ENCODE measurements at places on chromosomes 3 and 15. TPM values are rescaled to one million over a fixed set of nuclear protein-coding genes. Genes with fewer than 3 reads are reported as not detected.

DNA sequence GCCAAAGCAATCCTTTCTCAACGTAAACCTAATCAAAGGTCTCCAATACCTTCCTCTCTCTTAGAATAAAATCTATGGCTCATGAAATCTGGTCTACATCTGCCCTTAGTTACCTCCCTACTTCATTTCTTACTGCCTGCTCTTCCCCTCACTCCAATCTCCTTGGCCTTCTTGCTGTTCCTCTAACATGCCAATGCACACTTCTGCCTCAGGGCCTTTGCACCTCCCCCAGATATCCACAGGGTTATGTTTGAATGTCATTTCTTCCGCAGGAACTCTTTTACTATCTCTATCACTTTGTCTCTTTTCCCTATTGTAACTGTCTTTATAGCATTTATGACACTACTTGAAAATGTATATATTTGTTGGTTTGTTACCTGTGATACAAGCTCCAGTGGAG, 44.3 kb upstream of the PYGO1 start:
- no peaks in the 10 kb centered on the region for H3K4me1 ChIP-seq
- no peak for DNase-seq
- H3K27ac ChIP-seq: no peak overlapping the region
- no peaks in the 10 kb centered on the region for H3K36me3 ChIP-seq
- H3K4me3 ChIP-seq: no peak overlapping the region
- H3K27me3 ChIP-seq: peaks cover 4% of the 10 kb centered on the region

DNA sequence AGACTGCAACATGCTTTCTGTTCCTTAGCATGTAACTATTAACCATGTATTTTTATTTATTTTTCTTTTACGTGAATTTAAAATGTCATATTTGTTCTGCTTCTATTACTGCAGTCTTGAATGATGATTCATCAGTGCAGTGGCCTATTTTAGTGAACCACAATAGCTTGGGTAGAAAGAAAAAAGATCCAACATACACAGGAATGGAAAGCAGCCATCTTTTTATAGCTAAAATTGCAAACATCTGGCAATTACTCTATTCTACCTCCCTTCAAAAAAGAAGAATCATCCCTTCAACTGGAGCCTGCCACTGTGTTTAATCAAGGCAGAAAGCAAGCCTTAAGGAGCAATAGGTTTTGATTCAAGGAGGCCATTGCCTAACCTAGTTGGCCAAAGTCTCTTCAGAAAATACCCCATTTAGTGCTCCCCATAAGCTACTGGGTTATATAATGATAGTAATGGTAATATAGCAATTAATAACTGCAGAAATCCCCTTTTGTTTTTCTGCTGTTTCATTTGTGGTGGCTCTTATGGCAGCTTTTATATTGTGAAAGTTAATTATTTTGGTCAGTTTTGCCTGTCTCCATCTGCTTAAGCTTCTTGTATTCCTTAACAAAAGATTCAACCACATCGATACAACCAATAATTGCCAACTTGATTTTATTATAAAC, 267.3 kb downstream of the LPP start:
- H3K36me3 ChIP-seq: peaks cover 22% of the 10 kb centered on the region
- H3K4me1 ChIP-seq: peaks cover 32% of the 10 kb centered on the region
- H3K27me3 ChIP-seq: no peaks in the 10 kb centered on the region
- no peak for DNase-seq
- no peak overlapping the region for H3K4me3 ChIP-seq

DNA sequence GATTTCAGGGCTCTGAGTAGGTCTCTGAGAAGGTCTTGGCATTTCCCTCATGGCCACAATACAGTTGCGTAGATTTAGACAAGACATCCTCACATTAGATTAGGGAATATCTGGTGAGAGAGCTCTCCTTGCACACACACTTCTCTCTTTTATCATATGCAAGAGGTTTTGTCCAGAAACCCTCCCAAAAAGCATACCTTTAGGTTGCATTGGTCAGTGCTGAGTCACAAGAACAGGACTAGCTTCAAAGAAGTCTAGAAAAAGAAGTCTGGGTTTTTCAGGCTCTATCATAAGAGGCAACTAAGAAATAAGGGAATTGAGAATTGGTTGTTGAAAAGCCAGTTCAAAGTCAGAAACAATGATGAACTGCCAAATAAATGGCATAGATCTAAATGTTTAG, 40.1 kb upstream of the MITF start:
- DNase-seq: no peak
- H3K4me1 ChIP-seq: no peaks in the 10 kb centered on the region
- no peak overlapping the region for H3K27ac ChIP-seq
- H3K36me3 ChIP-seq: no peaks in the 10 kb centered on the region
- H3K4me3 ChIP-seq: no peak overlapping the region
- H3K27me3 ChIP-seq: no peaks in the 10 kb centered on the region

GRCh38 chr15:30905821-30906220, 2.1 kb downstream of the FAN1 start:
- peaks cover 34% of the 10 kb centered on the region for H3K36me3 ChIP-seq
- H3K4me3 ChIP-seq: peak overlapping the region; percentile 22
- no peaks in the 10 kb centered on the region for H3K27me3 ChIP-seq
- DNase-seq: no peak
- peaks cover 32% of the 10 kb centered on the region for H3K4me1 ChIP-seq

- H3K27ac ChIP-seq: no peak overlapping the region
- H3K27me3 ChIP-seq: no peaks in the 10 kb centered on the region
- no peak for DNase-seq
- H3K4me3 ChIP-seq: no peak overlapping the region
Measured at GRCh38 chr3:96970211-96970610, 155.8 kb downstream of the EPHA6 start.

DNA sequence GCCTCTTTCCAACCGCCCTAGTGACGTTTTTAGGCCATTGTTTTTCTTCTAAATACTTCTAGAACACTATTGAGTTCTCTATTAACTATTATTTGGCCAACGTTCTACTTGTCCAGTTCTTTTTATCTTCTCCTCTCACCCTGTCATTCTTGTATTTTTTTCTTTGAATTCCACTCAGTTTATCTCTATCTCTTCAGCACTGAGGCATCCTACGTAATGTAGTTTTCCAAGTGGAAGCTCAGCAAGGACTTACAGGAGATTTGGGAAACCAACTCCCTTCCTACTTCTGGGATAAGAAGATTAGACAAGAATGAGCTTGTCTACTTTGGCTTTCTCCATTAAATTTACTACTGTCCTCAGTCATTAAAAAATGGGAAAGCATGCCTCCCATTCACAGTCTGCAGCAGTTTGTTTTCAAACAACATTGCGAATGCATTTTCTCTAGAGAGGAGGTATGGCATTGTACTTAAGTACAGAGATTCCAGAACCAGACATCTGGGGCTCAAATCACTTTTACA, 21.3 kb upstream of the NR2F2 start:
- no peak overlapping the region for H3K27ac ChIP-seq
- no peaks in the 10 kb centered on the region for H3K4me1 ChIP-seq
- no peak overlapping the region for H3K4me3 ChIP-seq
- no peaks in the 10 kb centered on the region for H3K27me3 ChIP-seq
- DNase-seq: no peak
- H3K36me3 ChIP-seq: no peaks in the 10 kb centered on the region

- no peak overlapping the region for H3K27ac ChIP-seq
- peaks cover 13% of the 10 kb centered on the region for H3K27me3 ChIP-seq
- no peaks in the 10 kb centered on the region for H3K4me1 ChIP-seq
- DNase-seq: no peak
- no peak overlapping the region for H3K4me3 ChIP-seq
Measured at GRCh38 chr15:28459279-28459678, 73.5 kb downstream of the GOLGA8G start.

DNA sequence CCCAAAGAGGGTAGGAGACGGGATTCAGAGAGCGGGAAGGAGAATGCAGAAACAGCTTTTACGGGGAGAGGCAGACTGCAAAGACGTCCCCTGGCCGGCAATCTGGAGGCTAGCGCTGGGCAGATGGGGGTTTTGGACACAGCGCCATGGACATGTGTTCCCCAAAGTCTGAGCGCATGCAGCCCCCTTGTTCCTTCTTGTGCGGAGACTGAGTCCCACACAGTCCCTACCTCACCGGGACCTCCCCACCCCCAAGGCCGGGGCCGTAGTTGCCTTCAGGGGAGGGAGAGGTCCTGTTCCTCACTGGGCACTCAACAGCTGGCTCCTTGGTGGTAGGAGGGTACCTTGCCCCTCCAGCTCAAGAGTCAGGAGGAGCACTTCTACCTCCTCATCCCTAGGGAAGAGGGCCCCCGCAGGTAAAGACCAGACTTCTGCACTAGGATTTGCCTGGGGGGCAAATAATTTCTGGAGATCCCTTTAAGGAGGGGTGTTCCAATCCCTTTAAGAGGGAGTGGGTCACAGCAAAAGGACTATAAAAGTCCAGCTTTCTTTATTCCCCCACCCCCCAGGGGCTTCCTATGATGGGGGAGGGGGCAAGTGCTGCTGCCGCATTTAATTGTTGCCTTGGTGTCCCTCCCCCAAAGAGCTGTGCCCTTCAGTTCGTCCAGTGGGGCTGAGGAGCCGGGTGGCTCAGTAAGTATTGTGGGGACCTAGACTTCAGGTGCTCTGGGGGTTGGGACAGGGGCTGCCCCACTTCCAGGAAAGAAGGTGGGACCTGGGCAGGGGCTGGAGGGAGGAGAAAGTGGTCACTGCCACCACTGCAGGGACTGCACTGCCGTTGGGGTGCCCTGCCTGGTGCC, 3.6 kb upstream of the BAHD1 start:
- peak overlapping the region; percentile 56 for H3K4me3 ChIP-seq
- H3K36me3 ChIP-seq: no peaks in the 10 kb centered on the region
- no peak overlapping the region for H3K27ac ChIP-seq

- H3K4me3 ChIP-seq: no peak overlapping the region
- no peak overlapping the region for H3K27ac ChIP-seq
- H3K27me3 ChIP-seq: peaks cover 37% of the 10 kb centered on the region
- no peaks in the 10 kb centered on the region for H3K4me1 ChIP-seq
Measured at GRCh38 chr3:62873451-62873760, 1.8 kb downstream of the CADPS start.

DNA sequence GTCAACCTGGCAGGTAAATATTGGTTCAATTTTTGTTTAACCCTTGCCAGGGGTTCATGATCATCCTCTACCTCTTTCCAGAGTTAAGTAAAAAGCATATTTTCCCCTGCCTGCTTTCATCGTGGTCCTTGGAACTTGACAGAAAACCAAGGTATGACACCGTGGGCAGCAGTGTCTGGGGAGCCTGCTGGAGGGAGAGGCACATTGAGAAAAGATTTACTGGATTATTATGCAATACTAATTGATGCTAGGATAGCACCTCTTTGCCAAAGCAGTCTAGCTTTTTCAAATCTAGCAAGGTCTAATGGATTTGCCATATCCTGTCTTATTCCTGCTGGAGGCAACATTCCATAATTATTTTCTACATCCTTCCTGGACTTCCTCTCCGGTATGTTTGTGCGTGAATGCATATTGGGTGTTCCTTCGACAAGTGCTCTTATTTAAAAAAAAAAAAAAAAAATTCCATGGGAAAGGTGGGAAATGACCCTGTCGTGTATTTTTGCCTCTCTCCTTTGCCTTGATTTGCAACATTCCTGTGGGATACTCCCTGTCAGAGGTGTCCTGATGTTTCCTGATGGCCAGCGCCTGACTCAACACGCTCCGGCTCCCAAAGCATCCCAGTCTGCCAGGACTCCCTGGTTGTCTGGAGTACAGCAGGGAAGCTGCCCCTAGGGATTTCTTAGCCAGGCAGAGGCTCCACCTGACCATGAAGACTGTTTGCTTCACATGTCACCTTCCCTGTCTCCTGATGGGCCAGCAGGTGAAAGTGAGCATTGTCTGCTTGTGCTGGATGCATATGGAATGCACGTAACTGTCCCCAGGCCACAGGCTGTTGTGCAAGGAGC, 6.3 kb downstream of the BHLHE40 start:
- DNase-seq: no peak
- no peaks in the 10 kb centered on the region for H3K27me3 ChIP-seq
- H3K4me3 ChIP-seq: peak overlapping the region; percentile 90
- H3K36me3 ChIP-seq: peaks cover 53% of the 10 kb centered on the region
- H3K27ac ChIP-seq: peak overlapping the region; percentile 84
- peaks cover 61% of the 10 kb centered on the region for H3K4me1 ChIP-seq

DNA sequence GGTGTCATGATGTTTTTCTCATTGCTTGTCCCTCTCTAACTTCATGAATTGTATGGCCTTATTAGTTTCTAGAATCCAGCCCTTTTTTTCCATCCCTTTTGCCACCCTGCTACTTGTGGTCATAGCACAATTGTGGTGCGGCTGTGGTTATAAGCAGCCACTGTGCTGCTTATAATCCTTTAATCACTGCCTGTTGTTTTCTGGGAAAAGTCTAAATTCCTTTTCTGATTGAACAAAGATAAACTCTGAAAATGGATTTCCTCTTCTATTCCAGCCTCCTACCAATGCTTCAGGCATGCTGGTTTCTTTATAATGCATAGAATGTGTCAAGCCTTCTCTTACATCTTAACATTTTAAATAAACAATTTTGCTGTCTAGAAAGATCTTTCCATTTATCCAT, 319.5 kb downstream of the C3orf38 start:
- no peak overlapping the region for H3K27ac ChIP-seq
- H3K27me3 ChIP-seq: no peaks in the 10 kb centered on the region
- no peaks in the 10 kb centered on the region for H3K36me3 ChIP-seq
- H3K4me3 ChIP-seq: no peak overlapping the region
- DNase-seq: no peak
- H3K4me1 ChIP-seq: no peaks in the 10 kb centered on the region

DNA sequence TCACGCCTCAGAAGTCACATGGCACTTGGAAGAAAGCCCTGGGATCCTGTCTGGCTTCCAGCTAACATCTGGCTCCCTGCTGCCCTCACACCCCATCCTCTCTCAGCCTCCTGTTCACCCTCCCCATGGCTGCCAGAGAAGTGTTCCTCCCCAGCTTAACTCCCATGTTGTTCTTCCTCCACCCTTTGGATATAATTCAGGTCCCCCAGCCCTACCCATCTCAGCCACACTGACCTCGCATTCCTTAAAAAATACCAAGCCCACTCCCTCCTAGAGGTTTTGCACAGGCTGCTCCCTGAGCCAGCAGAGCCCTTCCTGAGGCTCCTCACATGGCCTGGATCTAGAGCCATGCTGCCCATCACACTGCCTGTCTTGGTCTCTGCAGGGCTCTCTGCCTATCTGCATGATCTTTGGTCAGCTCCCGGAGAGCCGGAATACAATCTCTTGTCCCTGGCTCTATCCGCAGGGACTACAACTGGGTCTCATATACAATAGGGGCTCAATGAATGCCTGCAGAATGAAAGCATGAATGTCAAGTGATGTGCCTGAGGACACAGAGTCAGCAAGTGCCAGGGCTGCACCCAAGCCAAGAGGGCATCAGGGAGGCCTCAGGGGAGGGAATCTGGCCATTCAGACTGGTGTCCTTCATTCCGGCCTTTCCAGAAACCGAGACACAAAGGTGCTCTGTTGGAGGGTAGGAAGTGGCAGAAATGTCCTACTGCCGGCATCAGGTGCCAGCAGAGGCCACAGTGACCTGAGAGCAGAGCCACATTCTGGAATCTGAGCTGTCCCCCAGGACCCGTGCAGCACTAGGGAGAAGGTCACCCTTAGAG, 3.8 kb upstream of the TKT start:
- H3K4me3 ChIP-seq: no peak overlapping the region
- H3K27ac ChIP-seq: no peak overlapping the region

LTF gene
- total RNA-seq: not detected

MFAP1 gene
- total RNA-seq: 46.6 TPM

TRPM1 gene
- total RNA-seq: not detected

EPHB3 gene
- not detected for total RNA-seq

CCDC54 gene
- total RNA-seq: not detected

CCDC13 gene
- total RNA-seq: 0.32 TPM

All from activated T-helper 1 cell treated with anti-CD3 and anti-CD28 coated beads, Interleukin-12 subunit alpha, Interleukin-12 subunit beta, Interleukin-2, Interleukin-4 antibody, amounts not matched to agents 30 ng/mL and 10 ng/mL and 1 ng/mL, durations not matched to agents 14 hours and 24 hours and 36 hours (primary cell).